ENCODE measurements at places on chromosomes 16 and 17. TPM values are rescaled to one million over a fixed set of nuclear protein-coding genes. Genes with fewer than 3 reads are reported as not detected.

CA7 gene
- total RNA-seq, result not detected

DYNLL2 gene
- 52.3 TPM for total RNA-seq

SULT1A2 gene
- 2.9 TPM for total RNA-seq

RAMP2 gene
- total RNA-seq, result 41.9 TPM
